ENCODE measurements at places on chromosomes 3 and 15.

GRCh38 chr15:80727196-80727595 is 32.1 kb downstream of the ABHD17C start:
- no peak for DNase-seq

DNA sequence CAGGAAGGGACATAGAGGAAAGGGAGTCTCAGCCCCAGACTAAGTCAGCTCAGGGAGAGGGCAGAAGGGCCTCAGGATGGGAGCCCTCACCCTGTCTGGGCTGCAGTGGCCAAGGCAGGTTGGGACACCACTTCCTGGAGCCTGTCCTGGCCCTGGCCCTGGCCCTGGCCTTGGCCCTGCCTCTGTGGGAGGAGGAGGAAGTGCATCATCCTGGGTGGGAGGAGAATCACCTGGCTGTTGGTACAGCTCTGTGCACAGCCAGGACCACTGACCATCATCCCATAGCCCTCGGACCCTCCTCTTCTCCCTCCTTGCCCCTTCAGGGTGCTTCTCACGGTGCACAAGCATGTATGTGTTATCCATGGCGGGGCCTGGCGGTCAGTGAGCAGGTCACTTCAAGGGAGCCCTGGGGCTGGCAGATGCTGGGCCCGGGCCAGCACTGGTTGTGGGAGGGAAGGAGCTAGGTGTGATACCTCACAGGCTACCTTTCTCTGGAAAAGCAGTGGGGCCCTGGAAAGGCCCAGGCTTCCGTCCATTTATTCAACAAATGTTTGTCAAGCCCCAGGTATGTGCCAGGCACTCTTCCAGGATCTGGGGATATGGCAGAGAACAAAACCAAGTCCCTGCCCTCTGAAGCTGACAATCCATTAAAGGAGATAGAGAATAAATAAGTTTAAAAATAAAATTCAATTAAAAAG is 8.2 kb upstream of the APEH start:
- no peak for DNase-seq

DNA sequence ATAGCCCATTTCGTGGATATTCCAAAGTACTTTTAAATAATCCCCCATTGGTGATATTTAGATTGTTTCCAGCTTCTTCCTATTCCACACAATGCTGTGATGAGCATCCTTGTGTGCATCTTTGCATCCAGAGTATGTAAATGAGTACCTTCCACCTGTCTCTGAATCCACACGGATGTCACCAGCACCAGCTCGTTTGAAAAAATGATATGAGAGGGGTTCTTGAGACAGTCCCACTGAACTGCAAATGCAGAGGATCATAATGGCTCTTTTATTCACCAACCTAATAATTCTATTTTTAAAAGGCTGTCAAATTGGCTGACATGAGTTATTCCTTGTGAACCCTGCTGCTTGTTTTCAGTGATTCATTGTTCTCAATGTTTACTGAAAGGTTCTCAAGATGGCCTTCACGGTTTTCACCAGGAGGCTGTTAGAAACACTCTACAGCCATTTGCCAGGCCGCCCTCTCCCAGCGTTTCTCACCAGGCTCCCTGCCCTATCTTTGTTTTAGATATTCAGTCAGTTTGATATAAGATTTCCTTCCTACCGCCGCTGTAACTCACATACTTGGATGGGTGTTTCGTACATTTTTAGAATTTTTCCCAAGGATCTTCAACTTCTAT is 96.7 kb upstream of the PTPRG start:
- DNase-seq: no peak

DNA sequence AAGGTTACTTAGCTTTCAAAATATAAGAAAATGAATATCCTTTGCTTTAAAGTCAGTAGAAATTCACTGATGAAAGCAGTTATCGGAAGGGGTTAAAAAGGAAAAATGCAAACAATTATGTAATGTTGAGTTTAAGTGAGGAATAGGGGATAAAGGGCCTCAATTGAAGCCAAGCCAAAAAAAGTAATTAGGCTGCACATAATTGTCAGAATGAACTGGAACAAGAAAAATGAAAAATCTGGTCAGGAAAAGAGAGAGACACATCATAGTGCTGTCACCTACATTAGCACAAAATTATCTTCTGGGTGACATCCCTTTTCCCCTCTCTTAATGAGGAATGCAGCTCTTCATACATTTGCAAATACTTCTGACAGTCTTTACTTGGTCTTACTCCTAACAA is 48.8 kb upstream of the PIK3R4 start:
- no peak for DNase-seq

DNA sequence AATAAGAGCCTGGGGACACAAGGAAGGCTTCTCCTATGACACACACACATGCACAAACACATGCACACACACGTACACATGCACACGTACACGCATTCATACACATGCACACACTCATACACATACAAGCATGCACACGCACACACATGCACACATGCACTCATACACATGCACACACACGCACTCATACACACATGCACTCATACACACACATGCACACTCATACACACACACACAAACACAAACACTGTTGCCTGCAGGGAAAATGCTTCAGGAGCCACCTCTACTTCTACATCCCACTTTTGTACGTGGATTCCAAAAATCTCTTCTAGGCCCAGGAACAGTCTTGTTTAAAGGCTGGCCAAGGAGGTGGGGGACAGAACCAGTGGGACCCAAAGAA is 20.7 kb upstream of the NR2E3 start:
- DNase-seq: no peak

GRCh38 chr15:31004220-31004733 is 12.8 kb upstream of the MTMR10 start:
- DNase-seq: no peak

- DNase-seq: no peak
Measured at GRCh38 chr3:43932921-43933320, 242.2 kb downstream of the ABHD5 start.

- DNase-seq: no peak
Measured at GRCh38 chr3:109963831-109964230, 626.5 kb upstream of the DPPA4 start.

GRCh38 chr15:61623746-61624145 is 394.6 kb upstream of the RORA start:
- no peak for DNase-seq

DNA sequence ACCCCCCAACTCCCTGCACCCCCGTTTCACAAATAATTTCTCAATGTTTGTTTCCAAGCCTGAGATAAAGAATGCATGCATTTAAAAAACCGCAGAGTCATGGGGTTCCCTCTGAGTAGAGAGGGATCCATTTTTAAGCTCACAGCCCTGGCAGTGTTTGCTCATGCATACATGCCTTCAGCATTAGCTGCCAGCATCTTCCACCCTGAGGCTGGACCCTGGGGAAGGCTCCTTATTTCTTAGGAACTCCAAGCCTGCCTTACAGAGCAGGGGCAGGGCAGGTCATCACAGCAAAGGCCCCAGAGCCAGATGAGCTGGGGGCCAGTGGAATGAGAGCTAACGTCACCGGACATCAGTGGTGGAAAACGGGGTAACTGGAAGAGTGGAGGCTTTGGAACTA is 31.3 kb downstream of the TLE3 start:
- DNase-seq: no peak

DNA sequence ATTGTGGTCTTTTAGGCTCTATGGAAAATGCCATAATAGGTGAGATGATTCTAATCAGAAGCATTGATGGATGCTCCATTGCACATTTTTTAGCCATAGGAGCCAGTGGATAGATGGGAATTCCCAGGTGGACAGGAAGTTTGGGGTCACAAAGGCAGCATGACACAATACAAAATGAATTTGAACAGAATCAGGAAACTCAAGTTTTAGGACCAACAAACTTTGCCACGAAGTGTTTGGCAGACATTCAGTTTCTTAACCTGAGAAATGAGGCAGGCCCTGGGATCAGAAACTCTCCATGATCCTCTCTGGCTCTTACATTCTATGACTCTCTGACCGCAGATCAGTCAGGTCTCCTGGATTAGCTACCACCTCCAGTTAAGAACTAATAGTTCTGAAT is 275.4 kb downstream of the TIGIT start:
- DNase-seq: no peak

DNA sequence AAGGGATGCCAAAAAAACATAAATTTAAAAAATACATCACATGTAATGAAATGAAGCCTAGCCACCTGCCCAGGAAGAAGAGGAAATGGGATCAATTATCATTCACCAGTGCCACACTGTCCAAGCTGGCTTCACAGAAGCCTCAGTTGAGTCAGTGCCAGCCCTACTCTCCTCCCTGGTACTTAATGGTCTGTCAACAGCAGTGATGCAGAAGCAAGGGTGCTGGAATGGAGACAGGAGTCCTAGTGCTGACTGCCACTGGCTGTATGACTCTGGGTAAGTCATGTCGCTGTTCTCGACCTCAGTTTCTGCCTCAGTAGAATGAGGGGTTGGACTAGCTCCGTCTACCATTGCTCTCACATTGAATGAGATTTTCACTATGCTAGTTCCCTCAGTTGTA is 78.5 kb upstream of the LARS2 start:
- DNase-seq: no peak

DNA sequence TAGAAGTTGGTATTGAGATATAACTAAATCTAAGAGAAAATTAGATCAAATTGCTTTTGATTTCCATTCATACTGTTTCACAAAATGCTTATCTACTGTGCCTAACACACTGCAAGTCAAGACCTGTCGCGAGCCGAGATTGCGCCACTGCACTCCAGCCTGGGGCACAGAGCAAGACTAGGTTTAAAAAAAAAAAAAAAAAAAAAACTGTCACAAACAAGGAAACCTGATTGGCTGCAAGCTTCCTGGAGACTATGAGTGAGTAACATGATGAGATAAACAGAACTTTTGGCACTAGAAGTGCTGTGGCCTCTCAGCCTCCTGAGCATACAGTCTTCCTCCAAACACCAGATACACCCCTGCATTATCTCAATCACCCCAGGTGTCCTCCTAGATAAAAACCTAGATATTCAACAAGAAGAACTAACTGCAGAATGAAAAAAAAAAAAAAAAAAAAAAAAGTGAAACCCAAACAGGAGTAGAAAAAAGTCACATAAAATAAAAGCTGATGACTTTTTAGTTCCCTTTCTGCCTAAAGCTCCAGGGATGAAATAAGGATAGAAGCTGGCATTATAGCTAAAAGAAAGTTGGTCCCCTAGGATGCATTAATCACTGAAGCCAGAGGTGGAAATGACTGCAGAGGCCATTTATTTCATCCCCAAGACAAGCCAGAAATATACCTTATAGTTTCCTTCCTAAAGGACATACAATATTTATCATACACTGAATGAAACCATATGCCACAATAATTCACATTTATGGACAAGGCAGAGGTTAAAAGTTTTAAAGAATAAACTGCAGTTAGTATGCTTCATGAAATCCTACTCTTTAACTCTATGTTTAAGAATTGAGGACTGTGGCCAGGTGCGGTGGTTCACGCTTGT is 82.4 kb downstream of the P3H2 start:
- no peak for DNase-seq

DNA sequence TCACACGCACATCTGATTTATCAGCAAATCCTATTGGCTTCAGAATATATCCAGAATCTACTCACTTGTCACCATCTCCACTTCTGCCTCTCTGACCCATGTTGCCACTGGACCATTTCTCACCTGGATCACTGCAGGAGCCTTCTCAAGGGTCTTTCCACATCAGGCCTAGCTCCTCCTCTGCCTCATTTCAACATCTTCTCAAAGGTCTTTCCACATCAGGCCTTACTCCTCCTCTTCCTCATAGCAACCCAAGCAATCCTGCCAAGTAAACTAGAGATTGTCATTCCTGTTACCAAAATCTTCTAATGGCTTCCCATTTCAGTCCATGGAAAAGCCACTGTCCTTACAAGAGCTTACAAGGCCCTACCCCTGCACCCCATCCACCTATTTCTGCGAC is 18.0 kb upstream of the DUT start:
- no peak for DNase-seq

GRCh38 chr15:96416218-96416933 is 85.9 kb downstream of the NR2F2 start:
- no peak for DNase-seq

DNA sequence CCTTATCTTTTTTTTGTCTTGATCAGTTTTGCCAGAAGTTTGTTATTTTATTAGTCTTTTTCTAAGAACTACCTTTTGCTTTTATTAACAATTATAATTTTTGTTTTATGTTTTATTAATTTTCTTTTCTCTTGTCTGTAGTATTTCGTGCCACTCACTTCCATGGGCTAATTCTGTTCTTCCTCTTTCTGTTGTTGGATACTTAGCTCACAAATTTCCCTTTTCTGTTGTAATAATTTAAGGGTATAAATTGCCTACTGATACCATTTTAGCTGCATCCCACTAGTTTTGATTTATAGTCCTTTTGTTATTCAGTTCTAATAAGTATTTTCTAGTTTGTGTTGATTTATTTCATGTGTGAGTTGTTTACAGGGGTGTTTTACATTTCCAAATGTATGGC is 48.6 kb downstream of the SNRK start:
- DNase-seq: no peak

DNA sequence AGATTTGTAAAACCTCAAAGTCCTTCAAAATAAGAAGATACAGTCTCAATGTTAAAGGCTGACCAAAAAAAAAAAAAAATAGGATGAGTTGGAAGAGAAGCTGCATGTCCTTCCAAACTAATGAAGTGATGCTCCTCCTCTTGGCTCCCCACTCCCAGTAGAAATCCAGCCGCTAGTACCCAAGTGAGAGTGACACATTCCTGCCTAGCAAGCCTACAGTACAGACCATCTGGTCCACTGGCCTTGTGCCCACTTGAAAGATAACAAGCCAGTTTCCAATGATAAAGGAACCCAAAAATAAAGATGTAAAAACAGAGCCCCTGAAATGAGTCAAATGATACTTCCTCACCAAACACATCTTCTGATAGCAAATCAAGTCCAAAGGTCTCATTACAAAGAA is 258.7 kb upstream of the NSMCE3 start:
- DNase-seq: no peak

GRCh38 chr3:25781758-25782594 is 1.3 kb downstream of the NGLY1 start:
- DNase-seq: no peak

- no peak for DNase-seq
Measured at GRCh38 chr3:63034101-63034500, 158.9 kb upstream of the CADPS start.

- peak; percentile 42 for DNase-seq
Measured at GRCh38 chr15:41661518-41662225, 1.5 kb downstream of the MGA start.

DNA sequence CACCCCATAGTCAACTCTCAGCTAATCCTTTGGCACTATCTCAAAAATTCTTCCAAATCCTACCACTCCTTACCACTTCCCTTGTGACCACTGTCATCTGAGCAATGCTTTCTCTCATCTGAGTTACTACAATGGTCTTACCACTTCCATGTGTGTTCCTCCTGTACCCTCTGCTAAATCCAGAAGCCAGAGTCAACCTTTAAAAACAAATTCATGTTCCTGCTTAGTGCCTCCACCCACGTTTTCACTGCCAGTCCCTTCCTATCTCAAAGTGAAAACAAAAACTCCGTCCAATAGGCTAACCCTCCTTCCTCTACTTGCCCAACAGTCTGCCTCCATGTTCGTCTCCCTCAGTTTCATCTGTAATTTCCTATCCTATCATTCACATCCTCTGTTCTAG is 109.0 kb downstream of the ADAMTS9 start:
- DNase-seq: no peak

Data from stimulated activated CD4-positive, alpha-beta T cell treated with anti-CD3 and anti-CD28 coated beads, TNF-alpha, amount 100 ng/mL, for 1 hour (primary cell).